Activated naive CD8-positive, alpha-beta T cell treated with anti-CD3 and anti-CD28 coated beads, Interleukin-2, amount 50 U/mL, for 24 hours (primary cell): ENCODE measurements at places on chromosomes 3 and 15.
A peak's percentile ranks its signal among the peaks of the same experiment; 100 is the strongest.

- H3K4me3 ChIP-seq: no peak overlapping the region
- no peaks in the 10 kb centered on the region for H3K27me3 ChIP-seq
- H3K27ac ChIP-seq: no peak overlapping the region
Observed at GRCh38 chr15:48785195-48785594, 25.7 kb downstream of the CEP152 start.

- no peak overlapping the region for H3K4me3 ChIP-seq
- H3K27ac ChIP-seq: no peak overlapping the region
Observed at GRCh38 chr15:79884204-79884596, 12.6 kb downstream of the MTHFS start.

DNA sequence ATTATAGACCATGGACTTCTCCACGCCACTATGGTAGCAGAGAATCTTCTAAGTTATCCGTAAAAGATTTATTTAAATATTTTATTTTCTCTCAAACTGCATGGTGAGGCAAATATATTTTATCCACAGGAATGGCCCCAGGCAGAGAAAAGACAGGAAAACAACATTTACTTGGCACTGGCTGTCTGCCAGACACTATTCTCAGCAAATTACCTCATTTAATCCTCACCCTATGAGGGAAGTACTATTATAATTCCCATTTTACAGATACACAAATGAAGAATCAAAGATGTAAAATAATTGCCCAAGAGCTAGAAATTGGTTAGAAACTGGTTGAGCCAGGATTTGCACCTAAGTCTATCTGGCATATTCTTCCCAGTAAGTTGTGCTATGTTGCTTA, 361.4 kb upstream of the IL12A start:
- H3K27me3 ChIP-seq: no peaks in the 10 kb centered on the region
- H3K36me3 ChIP-seq: no peaks in the 10 kb centered on the region
- no peak overlapping the region for H3K4me3 ChIP-seq
- no peak for DNase-seq
- no peaks in the 10 kb centered on the region for H3K4me1 ChIP-seq

DNA sequence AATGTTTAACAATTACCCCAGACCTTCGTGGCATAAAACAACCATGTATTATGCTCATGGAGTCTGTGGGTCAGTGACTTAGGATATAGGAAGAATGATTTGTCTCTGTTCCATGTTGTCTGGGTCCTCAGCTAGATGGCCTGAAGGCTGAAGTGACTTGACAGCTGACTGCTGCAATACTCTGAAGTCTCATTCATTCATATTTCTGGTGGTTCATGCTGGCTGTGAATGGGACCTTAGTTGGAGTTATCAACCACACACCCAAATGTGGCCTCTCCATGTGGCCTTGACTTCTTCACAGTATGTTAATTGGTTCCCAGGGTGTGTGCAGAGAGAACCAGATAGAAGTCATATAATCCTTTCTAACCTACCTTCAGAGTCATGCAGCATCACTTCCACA, 145.1 kb upstream of the BFSP2 start:
- H3K4me3 ChIP-seq: no peak overlapping the region
- DNase-seq: no peak
- no peaks in the 10 kb centered on the region for H3K36me3 ChIP-seq
- H3K27me3 ChIP-seq: peaks cover 2% of the 10 kb centered on the region
- H3K27ac ChIP-seq: no peak overlapping the region

DNA sequence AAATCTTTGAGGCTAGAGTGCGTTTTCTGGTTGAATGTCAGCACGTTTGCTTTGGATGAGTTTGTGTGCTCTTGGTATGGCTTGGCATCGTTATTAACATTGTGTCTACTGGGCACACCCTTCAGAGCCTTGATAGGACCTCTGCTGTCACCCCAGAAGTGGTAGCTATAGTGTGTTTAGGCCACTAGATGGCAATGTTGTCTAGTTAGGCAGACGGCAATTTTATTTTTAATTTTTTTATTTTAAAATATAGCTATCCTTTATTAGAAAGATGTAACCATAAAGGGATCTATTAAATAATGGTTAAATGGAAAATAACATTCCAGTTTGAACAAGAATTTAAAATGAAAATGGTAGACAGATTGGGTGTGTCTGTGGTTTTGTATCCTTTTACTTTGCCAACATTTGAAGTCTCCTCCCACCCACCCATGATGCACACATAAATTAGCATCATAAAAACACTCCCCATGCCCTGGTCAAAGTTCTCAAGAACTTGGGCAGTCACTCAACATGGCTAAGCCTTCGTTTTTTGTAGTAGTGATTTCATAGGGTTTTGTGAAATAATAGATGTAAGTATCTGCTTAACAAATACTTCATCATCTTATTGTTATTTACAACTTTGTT, 200.7 kb downstream of the KCNH8 start:
- no peaks in the 10 kb centered on the region for H3K36me3 ChIP-seq
- no peak overlapping the region for H3K27ac ChIP-seq
- DNase-seq: no peak
- peaks cover 4% of the 10 kb centered on the region for H3K4me1 ChIP-seq
- no peak overlapping the region for H3K4me3 ChIP-seq

- peak overlapping the region; percentile 48 for H3K27ac ChIP-seq
- H3K4me1 ChIP-seq: peaks cover 24% of the 10 kb centered on the region
- no peak overlapping the region for H3K4me3 ChIP-seq
- H3K27me3 ChIP-seq: no peaks in the 10 kb centered on the region
- DNase-seq: no peak
Observed at GRCh38 chr3:197787412-197787811, 3.6 kb upstream of the LRCH3 start.

DNA sequence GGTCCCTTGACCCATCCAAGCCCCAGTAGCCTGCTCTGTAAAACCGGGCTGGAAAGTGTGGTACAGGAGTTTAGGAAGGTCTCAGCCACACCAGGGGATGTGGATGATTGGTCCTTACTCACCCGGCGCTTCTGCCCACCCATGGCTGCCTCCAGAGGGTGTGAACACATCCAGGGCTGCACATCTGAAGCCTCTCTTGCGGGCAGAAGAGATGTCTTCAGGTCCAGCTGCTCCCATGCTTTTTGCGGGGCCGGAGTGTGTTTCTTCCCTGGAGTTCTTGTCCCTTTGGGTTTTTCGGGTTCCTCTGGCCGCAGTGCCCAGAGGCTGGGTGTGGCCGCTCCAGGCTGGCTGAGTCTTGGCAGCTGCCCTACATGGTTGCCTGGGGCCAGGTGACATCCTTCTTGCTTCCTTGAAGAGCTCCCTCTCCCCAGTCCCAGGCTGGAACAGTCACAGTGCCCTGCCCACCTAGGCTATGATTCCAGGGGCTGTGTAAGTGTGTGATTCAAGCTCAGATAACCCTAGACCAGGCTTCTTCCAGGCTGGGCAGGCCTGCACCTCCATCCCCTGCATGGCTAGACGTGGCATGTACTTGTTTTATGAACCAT, 33.9 kb downstream of the HDAC11 start:
- H3K27ac ChIP-seq: no peak overlapping the region
- H3K36me3 ChIP-seq: no peaks in the 10 kb centered on the region
- no peak for DNase-seq
- H3K27me3 ChIP-seq: no peaks in the 10 kb centered on the region
- H3K4me3 ChIP-seq: no peak overlapping the region

DNA sequence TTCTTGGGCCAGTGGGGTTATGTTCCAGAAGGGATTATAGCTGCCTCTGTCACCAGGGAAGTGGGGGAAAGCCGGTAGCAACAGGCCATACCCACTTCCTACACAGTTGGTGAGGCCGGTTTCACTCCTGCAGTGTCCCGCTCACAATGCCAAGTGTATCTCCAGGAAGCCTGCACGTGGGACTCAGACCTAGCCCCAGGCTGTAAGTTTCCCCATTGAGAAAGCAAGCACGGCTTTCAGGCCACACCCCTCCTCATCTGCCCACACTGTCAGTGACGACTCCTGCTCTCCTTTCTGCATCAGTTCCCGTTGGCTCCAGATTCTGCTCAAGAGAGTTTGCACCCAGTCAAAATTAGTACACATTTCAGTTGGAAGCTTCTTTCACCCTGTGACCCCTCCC, 51.6 kb upstream of the CPOX start:
- no peak for DNase-seq
- H3K27ac ChIP-seq: no peak overlapping the region
- no peaks in the 10 kb centered on the region for H3K4me1 ChIP-seq
- no peak overlapping the region for H3K4me3 ChIP-seq
- no peaks in the 10 kb centered on the region for H3K36me3 ChIP-seq
- peaks cover 4% of the 10 kb centered on the region for H3K27me3 ChIP-seq

- DNase-seq: peak; percentile 84
- H3K27ac ChIP-seq: no peak overlapping the region
- H3K27me3 ChIP-seq: no peaks in the 10 kb centered on the region
- no peaks in the 10 kb centered on the region for H3K36me3 ChIP-seq
Observed at GRCh38 chr3:17841190-17841828, 98.9 kb upstream of the TBC1D5 start.

DNA sequence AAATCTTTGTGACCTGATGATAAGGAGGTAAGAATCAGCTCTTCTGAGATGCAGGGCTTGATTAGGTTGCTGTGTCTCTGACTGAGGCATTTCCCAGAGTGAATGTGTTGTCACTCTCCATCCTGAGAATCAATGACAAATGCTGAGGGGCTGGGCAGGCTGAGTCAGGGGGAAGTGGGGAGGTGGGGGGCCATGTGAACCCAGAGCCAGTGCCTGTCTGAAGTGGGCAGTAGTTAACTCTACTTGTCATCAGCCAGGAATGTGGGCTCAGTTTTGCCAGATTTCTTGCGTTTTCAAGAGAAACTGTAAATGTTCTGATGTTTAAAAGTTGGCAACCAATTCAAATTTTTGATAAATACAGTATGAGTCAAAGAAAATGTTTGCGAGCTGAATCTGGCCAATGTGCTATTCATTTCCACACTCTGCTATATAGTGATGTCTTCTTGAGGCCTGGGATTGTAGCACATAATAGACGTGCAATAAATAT, 3.1 kb upstream of the BNC1 start:
- H3K27me3 ChIP-seq: peaks cover 60% of the 10 kb centered on the region
- no peak overlapping the region for H3K4me3 ChIP-seq
- no peaks in the 10 kb centered on the region for H3K36me3 ChIP-seq
- no peak overlapping the region for H3K27ac ChIP-seq
- no peak for DNase-seq

DNA sequence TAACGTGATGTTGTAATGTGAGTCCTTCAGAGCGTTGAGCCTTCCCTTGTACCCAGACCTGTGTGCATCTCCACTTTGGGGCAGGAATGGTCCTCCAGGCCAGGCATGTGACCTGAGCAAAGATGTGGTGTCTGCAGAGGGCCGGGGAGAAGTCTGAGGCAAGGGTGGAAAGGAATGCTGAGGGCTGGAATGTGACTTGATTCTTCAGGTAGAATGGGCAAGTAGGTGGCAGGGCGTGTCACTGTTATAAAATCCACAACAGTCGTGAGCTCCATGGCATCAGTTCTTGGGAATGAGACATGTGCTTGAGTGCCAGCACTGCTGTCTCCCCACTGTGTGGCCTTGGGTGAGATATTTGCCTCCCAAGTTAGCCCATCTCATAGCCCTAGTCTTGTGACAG, 24.0 kb upstream of the BSN start:
- DNase-seq: no peak
- no peaks in the 10 kb centered on the region for H3K27me3 ChIP-seq
- H3K4me1 ChIP-seq: peaks cover 31% of the 10 kb centered on the region
- peaks cover 27% of the 10 kb centered on the region for H3K36me3 ChIP-seq
- no peak overlapping the region for H3K27ac ChIP-seq

- H3K4me3 ChIP-seq: no peak overlapping the region
- no peak overlapping the region for H3K27ac ChIP-seq
- H3K27me3 ChIP-seq: no peaks in the 10 kb centered on the region
- H3K36me3 ChIP-seq: no peaks in the 10 kb centered on the region
Observed at GRCh38 chr3:89908711-89909213, 801.3 kb downstream of the EPHA3 start.

- H3K36me3 ChIP-seq: peaks cover 2% of the 10 kb centered on the region
- DNase-seq: no peak
- peaks cover 3% of the 10 kb centered on the region for H3K27me3 ChIP-seq
- H3K4me1 ChIP-seq: peaks cover 31% of the 10 kb centered on the region
- H3K27ac ChIP-seq: no peak overlapping the region
Observed at GRCh38 chr3:122148941-122149627, 34.4 kb upstream of the CASR start.

GRCh38 chr3:128524374-128525299, 31.6 kb upstream of the GATA2 start:
- H3K27ac ChIP-seq: no peak overlapping the region
- DNase-seq: no peak
- H3K27me3 ChIP-seq: peaks cover 16% of the 10 kb centered on the region
- H3K4me1 ChIP-seq: no peaks in the 10 kb centered on the region
- H3K4me3 ChIP-seq: no peak overlapping the region

DNA sequence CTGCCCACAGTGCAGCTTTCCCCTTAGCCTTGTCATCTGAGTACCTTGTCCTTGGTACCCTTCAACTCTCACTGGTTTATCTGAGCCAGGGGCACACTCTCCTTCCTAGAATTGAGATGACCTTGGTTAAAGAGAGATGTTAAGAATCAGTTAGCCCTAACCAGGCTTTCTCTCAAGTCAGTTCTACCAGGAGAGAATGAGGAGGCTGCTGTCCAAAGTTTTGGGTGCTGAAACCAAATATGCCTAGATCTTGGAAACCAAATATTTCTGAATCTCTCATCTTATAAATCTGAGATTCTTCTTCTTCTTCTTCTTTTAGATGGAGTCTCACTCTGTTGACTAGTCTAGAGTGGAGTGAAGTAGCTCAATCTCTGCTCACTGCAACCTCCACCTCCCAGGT, 12.0 kb upstream of the CTXND1 start:
- H3K27me3 ChIP-seq: peaks cover 35% of the 10 kb centered on the region
- no peak overlapping the region for H3K4me3 ChIP-seq
- no peak for DNase-seq
- H3K36me3 ChIP-seq: no peaks in the 10 kb centered on the region

- H3K27me3 ChIP-seq: no peaks in the 10 kb centered on the region
- H3K4me3 ChIP-seq: no peak overlapping the region
- no peak for DNase-seq
- peaks cover 26% of the 10 kb centered on the region for H3K36me3 ChIP-seq
- H3K4me1 ChIP-seq: peaks cover 2% of the 10 kb centered on the region
- H3K27ac ChIP-seq: no peak overlapping the region
Observed at GRCh38 chr3:197682713-197683112, 54.0 kb downstream of the RUBCN start.

GRCh38 chr15:30940359-30940758, 36.6 kb downstream of the FAN1 start:
- no peaks in the 10 kb centered on the region for H3K27me3 ChIP-seq
- H3K4me1 ChIP-seq: no peaks in the 10 kb centered on the region
- DNase-seq: no peak
